ENCODE measurements at places on chromosomes 1 and 21.

GRCh38 chr1:206662396-206663092 lies 22.2 kb upstream of the MAPKAPK2 start:
- DNase-seq: no peak

GRCh38 chr1:220032911-220033310 lies 13.4 kb downstream of the EPRS1 start:
- no peak for DNase-seq

DNA sequence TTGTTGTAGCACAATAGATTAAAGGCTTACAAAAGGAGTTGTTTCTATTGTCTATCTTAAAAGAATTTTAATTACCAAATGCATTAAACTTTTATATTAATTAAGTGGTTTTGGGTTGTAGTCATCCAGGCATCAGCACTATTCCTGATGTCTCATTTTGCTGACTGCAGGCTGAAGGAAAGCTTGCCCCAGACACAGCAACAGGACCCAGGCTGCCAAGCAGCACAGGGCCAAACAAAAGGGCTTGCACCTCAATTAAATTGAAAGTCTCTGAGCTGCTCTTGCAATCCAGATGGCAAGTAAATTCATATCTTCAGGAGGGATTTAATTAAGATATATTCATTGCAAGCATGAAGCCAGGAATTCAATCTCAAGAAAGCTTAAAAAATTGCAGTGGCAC lies 80.7 kb upstream of the CHODL start:
- DNase-seq: no peak

DNA sequence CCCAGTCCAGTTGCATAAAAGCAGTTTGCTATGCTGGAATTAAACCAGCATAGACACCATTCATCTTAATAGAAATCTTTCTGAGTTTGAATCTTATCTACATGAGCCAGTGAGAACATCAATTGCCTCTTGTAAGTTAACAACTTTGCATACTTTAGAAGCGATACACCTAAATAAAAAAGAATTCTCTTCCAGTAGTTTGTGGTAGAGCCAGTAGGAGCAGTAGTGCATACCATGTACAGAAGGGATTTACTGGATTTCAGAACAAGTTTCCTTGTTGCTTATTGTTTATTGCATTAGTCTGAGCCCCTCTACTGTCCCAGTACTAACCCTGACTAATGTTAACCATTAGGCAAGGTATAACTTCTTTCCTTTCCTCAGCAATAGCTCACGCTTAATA lies 313.1 kb downstream of the TGFB2 start:
- DNase-seq: no peak

DNA sequence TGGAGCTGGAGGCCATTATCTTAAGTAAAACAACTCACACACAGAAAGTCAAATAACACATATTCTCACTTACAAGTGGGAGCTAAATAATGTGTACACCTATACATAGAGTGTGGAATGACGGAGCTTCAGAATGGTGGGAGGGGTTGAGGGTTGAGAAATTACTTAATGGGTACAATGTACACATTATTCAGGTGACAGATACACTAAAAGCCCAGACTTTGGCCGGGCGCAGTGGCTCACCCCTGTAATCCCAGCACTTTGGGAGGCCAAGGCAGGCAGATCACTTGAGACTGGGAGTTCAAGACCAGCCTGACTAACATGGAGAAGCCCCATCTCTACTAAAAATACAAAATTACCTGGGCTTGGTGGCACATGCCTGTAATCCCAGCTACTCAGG lies 24.9 kb upstream of the LRIG2 start:
- peak; percentile 49 for DNase-seq

- peak; percentile 49 for DNase-seq
Observed at GRCh38 chr1:236159704-236160539, 17.6 kb downstream of the GPR137B start.

DNA sequence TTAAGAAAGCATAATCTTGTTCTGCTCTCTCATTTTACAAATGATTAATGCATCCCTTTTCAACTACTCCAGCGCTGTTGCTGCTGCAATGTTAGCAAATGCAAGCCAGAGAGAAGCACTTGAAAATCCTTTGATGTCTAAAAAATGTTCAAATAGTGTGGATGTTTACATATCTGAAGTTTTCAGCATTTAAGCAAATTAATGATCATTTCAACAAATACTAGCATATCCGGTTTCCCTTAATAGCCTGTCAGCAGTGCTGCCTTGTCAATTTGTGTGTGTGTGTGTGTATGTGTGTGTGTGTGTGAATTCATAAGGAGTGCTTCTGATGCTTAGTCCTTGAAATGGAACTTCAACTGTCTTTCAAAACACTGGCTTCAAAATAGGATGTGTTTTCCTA lies 48.1 kb upstream of the WNT2B start:
- no peak for DNase-seq

DNA sequence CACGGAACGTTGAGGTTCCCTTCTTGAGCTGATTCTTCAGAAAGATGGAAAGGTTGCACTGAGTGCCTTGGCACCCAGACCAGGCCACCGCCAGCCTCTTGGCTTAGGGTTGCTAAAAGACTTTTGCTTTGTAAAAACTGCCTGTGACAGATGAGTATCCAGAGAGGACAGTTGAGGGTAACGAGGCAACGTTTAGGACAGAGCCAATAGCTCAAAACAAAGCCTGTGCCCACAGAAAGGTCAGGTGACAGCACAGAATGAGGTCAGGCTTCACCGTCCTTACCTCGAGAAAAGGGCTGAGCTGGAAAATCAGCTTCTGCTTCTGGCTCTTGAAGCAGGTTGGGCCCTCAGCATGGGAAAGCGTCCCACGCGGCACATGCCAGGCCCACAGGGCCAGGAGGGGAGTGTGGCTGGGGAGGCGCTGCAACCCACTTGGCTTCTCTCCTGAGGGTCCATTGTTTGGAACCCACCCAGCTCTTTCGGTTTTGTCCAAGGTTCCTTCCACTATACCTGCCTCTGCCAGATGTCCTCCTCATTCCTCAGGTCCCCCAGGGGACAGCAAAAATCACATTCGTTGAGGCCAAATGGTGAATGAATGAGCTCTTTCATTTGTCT lies 55.5 kb downstream of the SCCPDH start:
- DNase-seq: no peak

DNA sequence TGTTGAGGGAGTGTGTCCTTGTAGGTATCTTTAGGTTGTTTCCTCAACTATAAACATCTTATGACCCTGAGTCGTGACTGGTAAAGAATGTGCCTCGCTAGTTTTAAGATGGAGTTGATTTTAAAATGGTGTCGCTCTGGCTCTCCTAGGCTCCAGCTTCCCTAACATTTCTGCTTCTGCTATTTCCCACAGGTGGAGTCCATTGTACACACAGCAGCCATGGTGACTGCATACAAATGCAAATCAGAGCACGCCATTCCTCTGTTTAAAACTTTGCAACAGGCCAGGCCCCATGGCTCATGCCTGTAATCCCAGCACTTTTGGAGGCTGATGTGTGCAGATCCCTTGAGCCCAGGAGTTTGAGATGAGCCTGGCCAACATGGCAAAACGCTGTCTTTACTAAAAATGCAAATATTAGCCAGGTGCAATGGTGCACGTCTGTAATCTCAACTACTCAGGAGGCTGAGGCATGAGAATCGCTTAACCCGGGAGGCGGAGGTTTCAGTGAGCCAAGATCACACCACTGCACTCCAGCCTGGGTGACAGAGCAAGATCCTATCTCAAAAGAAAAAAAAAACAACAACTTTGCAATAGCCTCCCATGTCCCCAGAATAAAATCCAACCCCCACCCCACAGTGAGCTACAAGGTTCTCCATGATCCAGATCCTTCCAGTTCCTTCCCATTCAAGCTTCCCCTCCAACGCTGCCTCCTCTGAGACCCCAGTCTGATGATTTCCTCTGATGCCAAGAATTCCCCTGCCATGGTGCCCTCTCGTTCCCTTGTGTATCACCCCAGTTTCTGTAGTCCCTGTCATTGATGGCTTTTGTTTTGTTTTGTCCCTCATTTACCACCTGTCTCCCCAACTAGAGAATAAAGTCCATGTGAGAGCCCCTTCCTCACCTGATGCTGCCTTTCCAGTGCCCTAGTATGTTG lies 36.9 kb upstream of the KLHDC7A start:
- no peak for DNase-seq

- DNase-seq: no peak
Observed at GRCh38 chr1:243312952-243313634, 57.3 kb downstream of the SDCCAG8 start.

GRCh38 chr1:79124756-79125155 lies 118.2 kb upstream of the ADGRL4 start:
- DNase-seq: no peak

GRCh38 chr21:36087362-36088138 lies 17.7 kb downstream of the CBR1 start:
- no peak for DNase-seq

- DNase-seq: peak; percentile 14
Observed at GRCh38 chr1:201262963-201263608, 20.2 kb upstream of the PKP1 start.

- no peak for DNase-seq
Observed at GRCh38 chr1:107795994-107796393, 169.0 kb downstream of the VAV3 start.

- peak; percentile 30 for DNase-seq
Observed at GRCh38 chr1:171743081-171743870, 1.4 kb upstream of the VAMP4 start.

DNA sequence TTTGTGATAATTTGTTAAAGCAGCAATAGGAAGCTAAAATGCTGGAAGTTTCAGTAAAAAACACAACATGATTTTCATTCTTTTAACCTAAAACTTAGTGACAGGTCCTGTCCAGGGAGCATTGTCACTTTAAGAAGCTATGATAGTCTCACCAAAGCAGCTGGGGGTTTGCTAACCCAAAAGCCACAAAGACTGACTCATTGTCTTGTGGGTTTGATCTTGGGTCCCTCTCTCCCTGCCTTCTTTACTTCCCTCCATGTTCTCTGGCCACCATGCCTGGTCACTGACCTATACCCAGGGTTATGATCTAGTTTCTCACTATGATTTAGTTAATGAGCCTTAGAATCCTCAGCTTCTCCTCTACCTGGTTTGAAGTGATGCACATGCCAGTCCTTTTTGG lies 213.5 kb upstream of the PTGFR start:
- DNase-seq: no peak

- no peak for DNase-seq
Observed at GRCh38 chr1:92968138-92969032, 7.1 kb upstream of the DIPK1A start.

GRCh38 chr1:10513199-10513598 lies 38.4 kb downstream of the PEX14 start:
- DNase-seq: no peak

GRCh38 chr1:247638781-247639180 lies 33.4 kb downstream of the OR2G3 start:
- DNase-seq: peak; percentile 81

DNA sequence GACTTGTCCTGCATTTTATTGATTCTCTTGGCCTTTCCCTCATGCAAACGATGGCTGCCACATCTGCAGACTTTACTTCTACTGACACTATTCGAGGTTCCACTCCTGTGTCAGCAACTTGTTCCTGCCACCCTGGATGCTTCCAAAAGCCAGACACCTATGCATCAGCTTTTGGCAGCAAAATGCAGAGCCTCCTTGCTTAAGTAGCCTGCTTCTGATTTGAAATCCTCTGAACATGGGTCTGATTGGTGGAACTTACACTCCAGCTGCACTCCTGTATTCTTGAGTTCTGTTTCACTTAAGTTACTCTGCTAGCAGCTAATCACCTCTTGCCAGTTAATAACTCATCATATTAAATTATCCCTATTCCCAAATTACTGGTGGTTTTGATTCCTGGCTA lies 152.1 kb upstream of the FMN2 start:
- DNase-seq: no peak

- DNase-seq: peak; percentile 40
Observed at GRCh38 chr1:156963621-156964020, 43.2 kb downstream of the LRRC71 start.

- DNase-seq: no peak
Observed at GRCh38 chr1:187721216-187721615, 892.5 kb downstream of the PLA2G4A start.

DNA sequence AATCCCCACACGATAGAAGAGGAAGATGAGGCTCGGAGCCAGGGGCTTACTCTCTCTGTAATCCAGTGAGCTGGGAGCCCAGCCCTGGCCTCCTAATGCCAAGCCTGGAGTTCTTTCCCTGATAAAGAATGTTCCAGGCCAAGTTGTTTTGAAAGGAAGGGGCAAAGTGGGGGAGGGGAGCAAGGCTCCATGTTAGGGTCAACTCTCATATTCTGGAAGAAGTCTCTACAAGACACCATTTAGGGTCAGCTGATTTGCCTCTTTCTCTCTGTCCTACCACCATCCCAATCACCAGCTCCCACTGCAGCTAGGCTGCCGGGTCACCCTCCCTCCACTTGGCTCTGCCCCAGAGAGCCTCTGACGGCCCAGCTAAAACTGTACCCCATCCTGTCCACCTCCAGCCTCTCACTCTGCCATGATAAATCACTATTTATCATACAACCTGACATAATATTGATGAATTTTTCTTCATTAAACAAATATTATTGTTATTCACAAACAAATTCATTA lies 95.0 kb downstream of the GLIS1 start:
- DNase-seq: no peak

DNA sequence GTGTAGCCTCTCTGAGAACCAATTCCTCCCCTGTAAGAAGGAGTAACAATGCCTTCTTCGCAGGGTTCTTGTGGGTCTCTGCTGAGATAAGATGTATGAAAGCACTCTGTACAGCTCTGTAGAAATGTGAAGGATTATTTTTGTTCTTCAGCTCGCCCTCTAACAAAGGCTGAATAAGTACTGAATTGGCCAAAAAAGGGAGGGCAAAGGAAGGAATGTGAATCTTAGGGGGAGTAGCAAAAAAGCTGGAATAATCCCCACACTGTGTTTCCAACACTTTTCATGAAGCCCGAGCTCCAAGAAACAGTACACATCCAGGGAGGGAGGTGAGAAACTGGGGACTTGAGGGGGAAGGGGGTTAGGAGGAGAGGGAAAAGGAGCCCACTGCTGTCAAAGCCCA lies 14.0 kb upstream of the SLC41A1 start:
- DNase-seq: no peak

DNA sequence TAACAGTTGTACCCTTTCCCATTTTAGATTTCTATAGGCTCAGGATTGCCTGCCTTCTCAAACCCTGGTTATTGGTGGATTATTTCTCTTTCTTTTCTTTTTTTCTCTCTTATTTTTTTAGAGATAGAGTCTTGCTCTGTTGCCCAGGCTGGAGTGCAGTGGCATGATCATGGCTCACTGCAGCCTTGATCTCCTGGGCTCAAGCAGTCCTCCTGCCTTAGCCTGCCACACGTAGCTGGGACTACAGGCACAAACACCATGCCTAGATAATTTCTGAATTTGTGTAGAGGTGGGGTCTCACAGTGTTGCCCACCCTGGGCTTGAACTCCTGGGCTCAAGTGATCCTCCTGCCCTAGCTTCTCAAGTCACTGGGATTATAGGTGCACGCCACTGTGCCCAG lies 58.8 kb downstream of the UCK2 start:
- no peak for DNase-seq

DNA sequence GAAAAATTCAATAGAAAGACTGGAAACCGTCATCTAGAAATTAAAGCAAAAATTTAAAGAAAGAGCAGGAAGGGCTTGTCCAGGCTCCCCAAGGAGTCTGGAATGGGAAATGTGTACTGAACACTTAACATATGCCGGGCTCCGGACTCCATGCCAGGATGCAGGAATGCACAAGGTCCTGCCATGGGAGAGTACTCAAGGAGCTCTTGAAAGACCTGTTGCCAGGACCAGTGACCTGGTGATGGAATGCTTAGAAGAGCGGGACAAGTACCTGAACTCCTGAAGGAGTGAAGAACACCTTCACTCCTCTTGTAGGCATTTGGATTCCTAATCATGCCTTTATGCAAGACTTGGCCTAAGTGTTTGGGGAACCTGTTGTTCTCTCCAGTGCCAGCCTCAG lies 16.9 kb upstream of the DSCAM start:
- DNase-seq: no peak

Data from colonic mucosa (tissue), 4 donors.